T-cell (primary cell): ENCODE measurements at places on chromosomes 7 and 10.
A peak's percentile ranks its signal among the peaks of the same experiment; 100 is the strongest.

- no peak for DNase-seq
Observed at GRCh38 chr7:42274053-42274452, 37.0 kb upstream of the GLI3 start.

GRCh38 chr10:122407375-122408125 lies 33.0 kb downstream of the PLEKHA1 start:
- DNase-seq = no peak

GRCh38 chr7:129615018-129615417 lies 3.5 kb downstream of the NRF1 start:
- no peak for DNase-seq

DNA sequence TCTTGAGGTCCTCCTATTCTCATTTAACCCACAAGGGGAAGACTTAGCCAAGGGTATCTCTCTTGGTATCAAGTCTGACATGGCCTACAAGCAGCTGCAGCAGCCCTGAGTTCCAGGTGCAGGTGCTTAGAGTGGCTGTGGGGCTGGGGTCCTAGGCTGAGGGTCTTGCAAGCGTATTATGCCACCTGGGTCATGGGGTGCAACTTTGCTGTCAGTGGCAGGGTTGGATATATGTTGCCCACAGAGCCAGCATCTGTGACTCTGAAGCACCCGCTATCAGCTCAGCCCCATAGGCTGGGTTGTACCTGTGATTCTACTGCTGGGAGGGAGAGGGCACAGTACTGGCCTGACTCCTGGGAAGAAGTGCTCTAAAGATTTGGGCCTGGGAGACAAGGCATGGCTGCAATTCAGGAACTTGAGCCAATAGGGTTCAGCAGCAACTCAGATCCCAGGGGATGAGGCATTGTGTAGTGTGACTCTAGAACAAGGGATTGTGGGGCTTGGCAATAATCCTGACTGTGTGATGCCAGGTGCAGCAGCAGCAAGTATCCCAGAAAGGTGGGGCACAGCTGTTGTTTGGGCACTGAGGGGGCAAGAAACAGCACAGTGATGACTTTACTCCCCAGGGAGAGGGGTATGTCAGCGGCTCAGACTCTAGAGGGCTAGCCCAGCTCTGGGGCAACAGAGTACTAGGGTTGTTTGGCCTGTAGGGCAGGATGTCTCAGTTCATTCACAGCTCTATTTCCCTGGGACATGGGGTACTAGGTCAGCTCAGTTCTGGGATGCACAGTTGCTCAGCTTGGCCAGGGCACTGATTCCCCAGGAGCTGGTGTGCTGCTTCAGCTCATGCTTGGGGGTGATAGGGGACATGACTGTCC lies 41.4 kb downstream of the NEURL1 start:
- no peak for DNase-seq

- DNase-seq = no peak
Observed at GRCh38 chr10:132783940-132784865, 1.7 kb downstream of the NKX6-2 start.

DNA sequence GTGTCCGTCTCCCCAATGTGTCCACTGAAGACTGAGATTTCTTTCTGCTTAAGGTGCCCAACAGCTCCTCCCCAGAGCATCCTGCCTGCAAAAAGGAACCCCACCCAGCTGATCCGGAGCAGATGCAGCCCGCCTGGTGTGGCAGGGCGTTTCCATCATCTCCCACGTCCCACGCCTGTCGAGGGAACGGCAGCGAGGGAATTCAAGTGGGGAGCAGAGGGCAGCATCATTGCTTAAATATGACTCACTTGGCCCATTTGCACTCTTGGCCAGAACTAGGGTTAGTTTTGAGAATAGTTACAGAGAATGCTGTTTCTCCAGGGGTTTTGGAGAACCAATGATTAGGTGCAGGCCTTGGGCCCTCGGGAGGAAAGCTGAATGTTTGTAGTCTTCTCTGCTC lies 20.8 kb downstream of the VWA2 start:
- no peak for DNase-seq

DNA sequence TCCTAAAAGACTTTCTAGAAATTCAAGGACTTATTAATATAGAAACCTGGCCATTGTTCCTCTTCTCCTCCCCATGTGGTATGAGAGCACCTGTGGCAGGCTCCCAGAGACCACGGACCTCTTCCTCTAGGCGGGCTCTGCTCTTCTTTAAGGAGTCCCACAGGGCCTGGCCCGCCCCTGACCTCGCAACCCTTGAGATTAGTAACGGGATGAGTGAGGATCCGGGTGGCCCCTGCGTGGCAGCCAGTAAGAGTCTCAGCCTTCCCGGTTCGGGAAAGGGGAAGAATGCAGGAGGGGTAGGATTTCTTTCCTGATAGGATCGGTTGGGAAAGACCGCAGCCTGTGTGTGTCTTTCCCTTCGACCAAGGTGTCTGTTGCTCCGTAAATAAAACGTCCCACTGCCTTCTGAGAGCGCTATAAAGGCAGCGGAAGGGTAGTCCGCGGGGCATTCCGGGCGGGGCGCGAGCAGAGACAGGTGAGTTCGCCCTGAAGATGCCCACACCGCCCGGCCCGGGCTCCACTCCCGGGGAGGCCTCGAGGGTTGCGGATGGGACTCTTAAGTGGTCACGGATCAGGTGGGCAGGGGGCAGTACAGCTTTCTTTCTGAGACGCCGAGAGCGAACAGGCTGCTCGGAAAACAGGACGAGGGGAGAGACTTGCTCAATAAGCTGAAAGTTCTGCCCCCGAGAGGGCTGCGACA lies at the start of gene SLC26A4:
Gene SLC26A4 (plus strand): TSS at position 448 of the 700 bp plus-strand sequence. CDS start 814 bp downstream, outside the sequence.
- DNase-seq = no peak

DNA sequence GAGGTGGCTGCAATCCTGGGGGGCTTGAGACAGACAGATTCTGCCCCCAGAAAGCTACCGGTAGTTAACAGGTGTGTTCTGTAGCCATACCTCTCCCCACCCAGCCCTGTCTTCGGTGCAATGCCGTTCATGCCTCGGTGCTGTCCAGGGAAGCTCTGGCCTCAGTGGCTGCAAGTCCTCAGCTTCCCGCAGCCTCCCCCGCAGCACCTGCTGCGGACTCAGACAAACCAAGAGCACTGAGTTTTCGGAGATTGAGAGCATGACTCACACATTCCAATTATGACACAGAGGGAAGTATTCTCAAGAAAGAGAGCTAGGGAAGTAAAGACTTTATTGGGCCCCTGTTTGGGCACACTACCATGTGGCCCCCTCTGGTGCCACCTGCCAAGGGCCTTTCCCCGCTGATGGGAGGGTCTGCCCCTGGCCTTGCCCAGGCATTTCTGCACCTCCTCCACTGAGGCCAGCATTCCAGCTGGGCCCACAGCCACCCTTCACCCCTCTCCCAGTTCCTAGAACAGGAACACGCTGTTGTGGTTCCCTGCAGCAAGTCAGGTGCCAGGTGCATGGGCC lies 30.2 kb upstream of the EZH2 start:
- DNase-seq = no peak

DNA sequence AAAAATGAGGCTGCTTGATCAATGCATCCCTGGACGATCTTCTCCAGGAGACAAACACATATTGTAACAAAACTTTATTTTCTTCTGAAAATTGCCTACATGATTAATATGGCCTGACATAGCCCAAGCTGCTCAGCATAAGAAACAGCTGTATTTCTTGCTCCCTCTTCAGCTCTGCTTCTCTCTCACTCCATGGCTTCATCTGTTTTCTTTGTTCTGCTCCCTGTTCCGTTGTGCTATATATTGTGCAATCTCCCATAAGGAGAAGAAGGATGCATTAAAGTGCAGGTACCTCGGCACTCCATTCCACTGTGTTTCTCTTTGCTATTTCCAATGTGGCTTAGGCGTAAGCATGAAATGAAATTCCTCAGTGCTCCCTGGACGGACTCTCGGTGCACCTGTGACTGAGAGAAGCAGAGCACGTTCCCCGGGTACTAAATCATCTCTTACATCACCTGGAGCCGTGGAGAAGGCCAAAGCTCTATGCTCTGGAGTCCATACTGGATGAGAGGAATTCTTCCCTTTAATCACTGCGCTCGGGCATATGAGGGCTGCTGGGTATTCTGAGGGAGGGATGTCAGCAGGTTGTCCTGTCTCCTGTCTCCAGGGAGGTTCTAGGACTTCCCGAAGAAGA lies 254.3 kb downstream of the GALNT17 start:
- DNase-seq = no peak

DNA sequence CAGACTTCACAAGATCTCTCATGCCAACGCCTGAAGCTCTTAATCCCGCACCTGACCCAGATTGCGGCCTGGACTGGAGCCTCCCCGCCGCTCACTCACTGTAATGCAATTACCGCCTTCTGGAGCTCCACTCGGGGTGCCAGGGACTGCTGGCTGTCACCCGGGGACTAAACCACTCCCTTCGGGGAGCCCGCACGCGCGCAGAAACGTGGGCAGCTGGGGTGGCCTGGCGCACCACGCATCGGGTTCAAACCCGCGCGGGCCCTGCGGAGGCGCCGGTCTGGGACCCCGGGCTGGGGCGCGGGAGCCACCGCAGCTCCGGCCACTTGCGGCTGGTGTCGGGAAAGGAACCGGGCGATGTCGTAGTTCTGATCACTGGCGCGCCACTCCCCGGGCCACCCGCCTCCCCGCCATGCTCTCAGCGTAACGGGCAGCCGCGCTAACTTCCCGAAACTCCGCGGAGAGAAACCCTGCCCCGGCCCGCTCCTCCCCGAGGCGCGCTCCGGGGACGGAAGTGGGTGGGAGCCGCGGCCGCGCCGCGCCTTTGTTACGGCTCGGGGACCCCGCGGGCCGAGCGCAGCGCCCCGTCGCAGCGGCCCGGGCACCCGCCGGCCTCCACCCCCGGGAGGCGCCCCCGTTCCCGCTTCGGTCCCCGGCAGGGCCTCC lies 100.3 kb upstream of the SVIL start:
- DNase-seq = peak; percentile 44

- no peak for DNase-seq
Observed at GRCh38 chr10:43781480-43782361, 133.0 kb upstream of the ZNF32 start.

DNA sequence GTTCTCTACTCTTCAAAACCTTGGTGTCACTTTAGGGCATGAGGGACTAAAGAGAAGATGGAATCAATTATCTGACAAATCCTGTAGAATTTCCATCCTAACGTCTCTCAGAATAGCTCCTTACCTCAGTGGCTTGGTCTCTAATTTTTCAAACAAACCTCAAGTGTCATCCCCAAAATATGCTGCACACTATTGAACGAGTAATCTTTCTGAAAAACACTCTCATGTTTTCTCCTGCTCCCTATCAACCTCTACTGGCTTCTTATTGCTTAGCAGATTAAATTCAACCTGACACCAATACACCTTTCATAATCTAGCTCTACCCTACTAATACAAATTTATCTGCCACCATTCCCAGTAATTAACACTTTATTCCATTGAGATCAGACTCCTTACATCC lies 8.5 kb downstream of the CNOT4 start:
- no peak for DNase-seq

- DNase-seq = no peak
Observed at GRCh38 chr7:81284576-81284975, 365.7 kb upstream of the SEMA3C start.

DNA sequence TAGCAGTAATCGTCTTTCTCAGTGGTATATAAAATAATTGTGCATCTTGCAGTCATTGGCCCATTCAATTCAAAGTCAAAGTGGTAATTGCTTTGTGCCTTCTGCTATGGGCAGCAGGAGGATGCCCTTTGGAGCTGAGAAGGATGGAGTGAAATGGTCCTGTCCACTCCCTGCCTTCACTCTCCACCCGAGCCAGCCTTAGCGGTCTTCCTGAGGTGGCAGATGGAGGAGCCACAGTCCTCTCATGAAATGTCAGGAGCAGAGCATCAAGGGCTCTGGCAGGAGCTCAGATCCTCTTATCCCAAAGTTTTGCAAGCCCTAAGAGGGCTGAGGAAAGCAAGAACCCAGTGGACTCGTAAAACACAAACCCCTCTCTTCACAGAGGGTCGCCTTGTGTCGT lies 199.4 kb downstream of the DYNC1I1 start:
- DNase-seq = no peak

GRCh38 chr10:69217119-69217754 lies 2.9 kb upstream of the HKDC1 start:
- no peak for DNase-seq

GRCh38 chr7:82600531-82600930 lies 157.0 kb upstream of the CACNA2D1 start:
- no peak for DNase-seq

- DNase-seq = no peak
Observed at GRCh38 chr10:125661941-125662515, 20.9 kb downstream of the TEX36 start.

DNA sequence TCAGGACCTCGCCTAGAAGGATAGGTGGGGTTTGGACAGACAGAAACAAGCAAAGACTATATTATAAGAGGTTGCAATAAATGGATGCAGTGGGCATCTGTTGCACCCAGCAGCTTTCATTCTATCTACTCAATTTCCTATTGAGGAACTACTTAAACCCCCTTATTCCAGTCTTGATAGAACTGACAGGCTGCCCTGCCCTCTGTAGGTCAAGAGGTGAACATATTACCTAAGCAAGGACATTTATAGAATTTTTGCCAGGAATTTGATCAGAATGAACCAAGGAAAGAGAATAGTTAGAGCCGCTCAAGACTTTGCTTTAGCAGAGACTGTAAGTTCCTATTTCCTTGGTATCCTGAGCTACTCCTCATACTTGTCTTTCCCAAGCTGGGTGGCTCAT lies 9.5 kb downstream of the VTI1A start:
- DNase-seq = no peak

DNA sequence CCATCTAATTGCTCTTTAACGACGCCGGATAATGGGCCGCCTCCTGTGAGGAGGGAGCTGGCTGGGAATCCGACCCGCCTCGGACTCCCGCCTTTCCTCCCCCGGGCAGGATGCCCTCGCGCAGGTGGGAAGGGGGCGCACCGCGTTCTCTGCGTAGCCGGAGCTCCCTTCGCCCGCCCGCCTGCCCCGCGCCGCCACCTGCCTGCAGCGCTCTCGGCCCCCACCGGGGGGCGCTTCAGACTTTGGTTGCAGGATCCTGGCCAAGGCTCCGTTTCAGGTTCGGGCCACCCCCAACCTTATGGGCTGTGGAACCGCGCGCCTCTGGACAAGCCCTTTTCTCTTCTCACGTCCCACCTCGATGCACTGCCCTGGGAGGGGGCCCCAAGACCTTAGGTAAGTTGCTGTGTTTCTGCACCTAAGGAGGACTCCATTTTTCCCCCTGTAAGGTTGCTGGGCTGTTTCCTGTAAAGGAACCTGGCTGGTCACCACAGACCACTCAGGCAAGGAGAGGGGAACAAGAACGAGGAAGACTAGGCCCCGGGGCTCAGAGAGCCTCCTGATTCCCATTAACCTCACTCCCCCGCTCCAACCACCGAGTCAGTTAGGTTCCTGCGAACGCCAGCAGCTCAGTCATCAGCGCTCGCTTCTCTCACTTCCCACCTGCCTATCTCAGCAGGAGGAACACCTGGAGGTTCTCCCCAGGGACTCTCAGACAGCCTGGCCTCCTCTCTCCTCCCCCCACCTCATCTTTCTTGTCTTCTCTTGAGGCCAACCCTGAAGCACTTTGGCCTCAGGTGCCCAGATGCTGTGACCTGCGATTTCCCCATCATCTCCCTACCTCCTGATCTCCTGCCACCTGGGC lies 11.3 kb upstream of the KAZALD1 start:
- peak; percentile 73 for DNase-seq

DNA sequence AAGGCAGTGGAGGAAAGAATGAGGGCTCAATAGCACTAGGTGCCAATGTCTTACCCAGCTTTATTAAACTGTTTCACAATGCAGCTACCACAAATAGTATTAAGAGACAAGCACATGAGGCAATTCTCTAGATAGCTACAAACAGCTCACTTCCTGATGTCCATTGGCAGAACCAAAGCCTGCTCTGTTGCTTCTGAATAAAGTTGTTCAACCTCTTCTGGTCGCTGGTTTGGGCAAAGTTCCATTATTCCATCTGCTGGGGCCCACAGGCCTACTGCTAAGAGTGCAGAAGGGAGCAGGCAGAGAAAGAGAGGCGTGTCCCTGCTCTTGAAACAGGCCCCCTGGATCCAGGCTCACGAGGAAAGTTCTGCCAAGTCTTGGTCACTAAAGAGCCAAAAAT lies 173.9 kb downstream of the ZNF438 start:
- DNase-seq = no peak
